ENCODE measurements at places on chromosomes 2 and 18.

- no peak for DNase-seq
These were observed 104.5 kb downstream of the TTC32 start for GRCh38 chr2:19797243-19797810.

- no peak for DNase-seq
These were observed 90.9 kb downstream of the SP3 start for GRCh38 chr2:173874003-173874893.

GRCh38 chr2:70932631-70933230, 3.0 kb upstream of the ATP6V1B1 start:
- DNase-seq, result no peak

DNA sequence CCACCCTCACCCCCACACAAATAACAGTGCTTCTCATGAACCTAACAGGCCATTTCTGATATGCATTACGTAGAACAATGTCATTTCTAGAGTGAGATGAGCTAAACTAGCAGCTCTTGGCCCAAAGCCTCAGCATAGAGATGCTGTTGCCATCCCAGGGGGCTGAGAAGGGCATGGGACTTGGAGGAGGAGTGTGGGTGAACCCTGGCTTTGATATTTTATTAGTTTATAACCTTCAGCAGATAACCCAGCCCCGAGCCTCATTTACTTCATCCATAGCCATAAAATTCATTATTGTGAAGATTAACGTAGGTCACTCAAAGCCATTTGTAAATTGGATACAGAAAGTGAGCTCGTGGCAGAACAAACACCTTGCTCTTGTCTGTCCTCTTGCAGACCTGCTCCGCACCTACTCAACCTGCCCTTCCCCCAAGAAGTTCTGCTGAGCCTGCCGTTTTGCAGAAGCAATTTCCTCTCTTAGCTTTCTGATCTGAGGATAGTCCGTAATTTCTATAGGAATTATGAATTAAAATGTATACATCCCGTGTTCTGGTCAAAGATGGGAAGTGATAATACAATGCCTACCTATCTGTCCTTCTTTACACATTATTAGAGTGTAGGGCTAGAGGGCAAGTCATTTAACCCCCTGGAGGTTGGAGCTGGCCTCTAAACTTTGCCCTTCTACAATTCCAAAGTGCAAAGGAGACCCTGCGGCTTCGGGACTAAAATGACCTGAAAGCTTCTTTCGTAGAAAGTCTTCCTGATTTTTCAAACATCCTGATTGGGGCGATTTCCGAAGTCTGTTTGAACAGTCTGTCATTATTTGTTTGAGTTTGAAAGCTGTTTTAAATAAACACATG, 187.4 kb downstream of the BCL2 start:
- DNase-seq, result no peak

DNA sequence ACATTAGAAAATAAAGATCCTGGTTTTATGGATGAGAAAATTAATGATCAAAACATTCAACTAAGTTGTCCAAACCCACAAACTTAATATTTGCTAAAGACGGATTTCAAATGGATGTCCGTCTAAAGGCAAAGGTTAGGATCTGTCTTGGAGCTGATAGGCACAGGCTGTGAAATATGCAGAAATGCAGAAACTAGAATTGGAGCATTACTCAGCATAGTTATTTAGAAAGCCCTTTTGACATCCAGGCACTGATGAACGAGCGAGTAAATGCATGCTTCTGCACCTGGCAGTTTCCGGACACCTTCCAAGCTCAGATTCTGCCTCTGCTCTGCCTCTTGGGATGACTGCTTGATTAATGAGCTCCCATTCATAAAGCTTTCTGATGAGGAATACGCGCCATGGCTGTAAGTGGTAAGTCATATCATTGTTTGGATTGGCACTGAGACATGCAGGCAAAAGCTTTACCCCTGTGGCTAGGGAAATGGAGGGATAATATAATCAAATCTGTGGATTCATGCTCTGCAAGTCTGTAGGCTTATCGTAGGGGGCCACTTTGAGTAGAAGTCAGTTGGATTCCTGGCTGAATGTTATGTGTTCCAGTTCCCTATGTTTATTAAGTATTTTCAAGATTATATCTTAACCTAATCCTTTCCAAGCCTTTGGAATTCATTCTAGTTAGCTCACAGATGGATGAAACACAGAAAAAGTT, 2176.3 kb upstream of the CELF4 start:
- DNase-seq, result no peak

All from erythroblast (primary cell).